CD4-positive, alpha-beta memory T cell (primary cell): ENCODE measurements at places on chromosomes 16 and 17. TPM values are rescaled to one million over a fixed set of nuclear protein-coding genes. Genes with fewer than 3 reads are reported as not detected.

DNA sequence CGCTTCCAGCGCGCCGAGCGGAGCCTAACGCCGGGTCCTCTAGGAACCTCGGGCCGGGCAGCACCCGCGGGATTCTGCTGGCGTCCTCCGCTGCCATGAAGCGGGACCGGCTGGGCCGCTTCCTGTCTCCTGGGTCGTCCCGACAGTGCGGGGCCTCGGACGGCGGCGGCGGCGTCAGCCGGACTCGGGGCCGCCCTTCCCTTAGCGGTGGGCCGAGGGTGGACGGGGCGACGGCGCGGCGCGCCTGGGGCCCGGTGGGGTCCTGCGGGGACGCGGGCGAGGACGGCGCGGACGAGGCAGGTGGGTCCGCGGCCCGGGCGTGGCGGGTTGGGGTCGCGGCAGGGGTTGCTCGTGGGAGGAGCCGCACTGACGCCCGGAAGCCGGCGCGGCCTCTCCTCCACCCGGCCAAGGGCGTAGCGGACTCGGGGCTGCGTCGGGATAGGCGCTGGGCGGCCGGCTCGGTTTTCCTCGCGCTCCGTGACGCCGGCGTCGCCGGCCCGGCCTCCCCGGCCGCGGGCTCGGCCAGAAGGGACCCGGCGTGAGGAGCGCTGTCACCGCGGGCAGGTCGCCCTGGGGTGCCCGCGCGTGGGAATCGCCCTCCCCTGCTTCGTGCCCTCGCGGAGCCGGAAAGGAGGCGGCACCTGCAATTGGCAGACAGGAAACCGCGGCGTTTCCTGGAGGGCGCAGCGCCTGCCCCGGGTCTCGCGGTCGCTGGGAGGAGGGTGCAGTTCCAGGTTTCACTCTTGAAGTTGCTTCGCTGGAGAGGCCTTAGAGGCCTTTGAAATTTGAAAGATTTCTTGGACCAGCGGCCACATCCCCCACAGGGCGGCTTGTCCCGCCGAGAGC, 432 bp downstream of the ZNF276 start:
- no peaks in the 10 kb centered on the region for H3K27me3 ChIP-seq
- peak overlapping the region; percentile 96 for H3K4me3 ChIP-seq
- H3K27ac ChIP-seq: peak overlapping the region; percentile 89
- peaks cover 19% of the 10 kb centered on the region for H3K36me3 ChIP-seq
- peaks cover 56% of the 10 kb centered on the region for H3K4me1 ChIP-seq

GP1BA gene
- not detected for total RNA-seq

GRCh38 chr16:11843206-11843605, 8.1 kb downstream of the RSL1D1 start:
- peaks cover 1% of the 10 kb centered on the region for H3K4me1 ChIP-seq
- H3K4me3 ChIP-seq: no peak overlapping the region
- H3K27me3 ChIP-seq: no peaks in the 10 kb centered on the region
- DNase-seq: no peak
- H3K27ac ChIP-seq: no peak overlapping the region
- H3K36me3 ChIP-seq: peaks cover 76% of the 10 kb centered on the region

DNA sequence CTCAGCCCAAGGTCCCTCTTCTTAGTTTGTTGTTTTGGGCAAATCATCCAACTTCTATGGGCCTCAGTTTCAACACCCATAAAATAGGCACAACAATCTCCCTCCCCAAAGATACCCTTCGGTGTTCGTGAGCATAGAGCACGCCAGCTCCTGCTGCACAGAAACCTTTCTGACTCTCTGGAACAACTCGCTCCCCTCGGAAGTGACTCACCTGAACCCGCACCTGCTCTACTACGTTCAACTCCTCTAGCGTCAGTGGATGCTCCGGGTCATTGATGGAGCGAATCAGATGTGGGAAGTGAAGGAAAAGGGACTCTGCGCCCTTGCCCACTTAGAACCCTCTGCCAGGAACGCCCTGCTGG, 445 bp downstream of the CIAO2B start:
- H3K27me3 ChIP-seq: no peaks in the 10 kb centered on the region
- H3K27ac ChIP-seq: peak overlapping the region; percentile 97
- no peak for DNase-seq
- peaks cover 49% of the 10 kb centered on the region for H3K4me1 ChIP-seq
- H3K4me3 ChIP-seq: peak overlapping the region; percentile 98
